ENCODE measurements at places on chromosomes 4 and X.

DNA sequence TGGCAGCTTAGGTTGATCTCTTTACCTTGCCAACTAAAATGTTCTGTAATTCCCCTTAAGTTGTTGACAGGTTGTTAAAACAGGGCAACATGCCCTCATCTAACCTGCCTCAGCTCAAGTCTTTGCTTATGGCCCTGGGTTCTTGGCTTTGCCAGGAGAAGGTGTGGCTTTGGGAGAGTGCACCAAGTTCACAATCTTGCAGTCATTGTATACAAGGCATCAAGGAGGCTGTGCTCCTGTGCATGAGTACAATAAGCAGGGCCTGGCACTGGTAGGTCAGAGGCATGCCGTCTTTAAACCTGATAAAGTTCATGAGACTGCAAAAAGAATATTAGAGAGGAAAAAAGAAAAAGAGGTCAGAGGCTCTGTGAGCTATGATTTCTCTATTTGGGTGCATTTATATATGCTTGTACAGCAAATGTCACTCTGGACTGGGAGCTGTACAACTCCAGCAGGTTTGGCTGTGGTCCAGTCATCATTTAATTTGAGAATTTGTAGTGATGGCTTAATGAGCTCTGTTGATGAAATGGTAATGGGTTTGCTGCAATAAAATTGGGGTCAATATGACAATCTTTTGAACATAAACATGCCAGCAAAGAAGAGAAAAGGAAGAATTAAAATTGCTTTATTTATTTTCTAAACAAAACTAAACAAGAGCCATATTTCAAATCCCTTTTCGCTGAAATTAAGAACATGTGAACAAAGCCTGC lies 30.3 kb downstream of the AREG start:
- DNase-seq: no peak

- no peak for DNase-seq
Observed at GRCh38 chr4:52249581-52249980, 198.5 kb downstream of the SPATA18 start.

- no peak for DNase-seq
Observed at GRCh38 chrX:119343856-119344255, 55.3 kb upstream of the SLC25A43 start.

- no peak for DNase-seq
Observed at GRCh38 chrX:64097891-64098290, 107.6 kb downstream of the AMER1 start.

GRCh38 chr4:39597695-39598381 lies 40.8 kb downstream of the SMIM14 start:
- no peak for DNase-seq

GRCh38 chr4:130545171-130545570 lies 1449.2 kb downstream of the C4orf33 start:
- DNase-seq: no peak

DNA sequence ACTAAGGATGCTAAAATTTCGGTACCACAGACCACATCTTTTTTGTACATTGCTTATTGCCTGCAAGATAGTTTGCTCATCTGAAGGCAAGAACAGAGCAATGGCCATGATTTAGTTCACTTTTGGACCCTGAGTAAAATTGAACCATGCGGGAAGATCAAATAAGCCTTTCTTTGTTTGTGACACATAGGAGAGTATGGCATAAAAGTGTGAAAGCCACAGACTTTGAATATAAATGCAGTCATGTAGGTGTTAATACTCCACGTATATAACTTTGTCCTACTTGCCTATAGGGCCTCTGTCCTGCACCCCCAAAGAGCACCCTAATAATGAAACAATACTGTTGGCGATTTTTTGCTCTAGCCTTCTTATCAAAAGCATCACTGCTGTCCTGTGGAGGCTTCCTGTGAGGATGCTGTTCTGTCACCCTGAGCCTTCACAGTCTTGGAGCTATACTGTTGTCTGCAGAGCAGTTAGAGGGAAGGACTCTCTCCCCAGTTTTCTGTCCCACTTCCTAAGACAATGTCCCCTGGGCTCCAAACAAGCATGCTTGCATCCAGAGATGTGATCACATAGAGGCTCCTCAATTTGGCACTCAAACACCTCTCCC lies 10.2 kb upstream of the CXCL13 start:
- no peak for DNase-seq

- DNase-seq: no peak
Observed at GRCh38 chrX:100606753-100607152, 22.0 kb downstream of the TNMD start.

DNA sequence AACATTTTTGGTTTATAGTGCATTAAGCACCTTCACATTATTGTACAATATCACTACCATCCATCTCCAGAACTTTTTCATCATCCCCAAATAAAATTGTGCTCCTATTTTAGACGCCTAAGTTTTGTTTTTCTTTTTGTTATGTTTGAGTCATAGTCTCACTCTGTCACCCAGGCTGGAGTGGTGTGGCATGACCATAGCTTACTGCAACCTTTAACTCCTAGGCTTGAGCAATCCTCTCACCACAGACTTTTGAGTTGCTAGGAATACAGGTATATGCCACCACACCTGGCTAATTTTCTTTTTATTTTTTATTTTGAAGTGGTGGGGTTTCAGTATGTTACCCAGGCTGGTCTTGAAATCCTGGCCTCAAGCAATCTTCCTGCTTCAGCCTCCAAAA lies 33.9 kb downstream of the PRSS12 start:
- no peak for DNase-seq

GRCh38 chr4:26131711-26132110 lies 189.1 kb upstream of the RBPJ start:
- no peak for DNase-seq

DNA sequence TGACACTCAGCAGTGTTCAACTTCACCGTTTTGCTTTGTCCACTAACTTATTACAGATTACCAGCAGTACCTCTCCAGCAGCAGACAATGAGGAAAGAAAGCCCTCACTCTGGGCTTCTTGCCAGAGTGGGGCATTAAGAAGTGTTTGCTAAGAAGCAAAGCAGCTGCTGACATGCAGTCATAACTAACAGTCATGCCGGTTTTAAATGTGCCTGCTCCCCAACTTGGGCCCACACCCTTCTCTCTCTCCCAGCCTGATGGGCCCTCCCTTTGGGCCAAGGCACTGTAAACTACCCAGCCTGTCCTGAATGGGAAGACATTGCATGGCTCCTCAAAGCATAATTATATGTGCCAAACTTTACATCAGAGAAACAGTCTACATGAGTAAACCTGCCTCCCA lies 54.6 kb upstream of the HHIP start:
- DNase-seq: no peak

- no peak for DNase-seq
Observed at GRCh38 chrX:38431525-38431924, 79.1 kb downstream of the OTC start.

- DNase-seq: no peak
Observed at GRCh38 chr4:74415602-74416300, 29.2 kb upstream of the AREG start.

DNA sequence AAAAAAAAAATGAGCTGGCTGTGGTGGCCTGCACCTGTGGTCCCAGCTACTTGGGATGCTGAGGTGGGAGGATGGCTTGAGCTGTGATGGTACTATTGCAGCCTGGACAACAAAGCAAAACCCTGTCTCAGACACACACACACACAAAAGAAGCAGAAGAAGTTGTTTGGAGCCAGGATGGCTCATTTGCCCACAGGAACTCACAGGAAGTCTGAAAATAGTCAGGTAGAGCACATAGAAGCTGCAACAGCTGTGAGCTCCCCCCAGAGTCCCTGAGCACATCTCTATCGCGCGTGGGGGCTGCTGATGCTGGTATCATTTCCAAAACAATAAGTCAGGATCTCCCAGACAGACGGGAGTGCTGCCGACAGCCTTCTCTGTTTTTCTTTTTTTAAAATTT lies 13.4 kb upstream of the DHRSX start:
- DNase-seq: no peak

- DNase-seq: no peak
Observed at GRCh38 chr4:70818173-70818855, 21.4 kb downstream of the GRSF1 start.

- no peak for DNase-seq
Observed at GRCh38 chr4:5780831-5781480, 70.0 kb downstream of the EVC start.

DNA sequence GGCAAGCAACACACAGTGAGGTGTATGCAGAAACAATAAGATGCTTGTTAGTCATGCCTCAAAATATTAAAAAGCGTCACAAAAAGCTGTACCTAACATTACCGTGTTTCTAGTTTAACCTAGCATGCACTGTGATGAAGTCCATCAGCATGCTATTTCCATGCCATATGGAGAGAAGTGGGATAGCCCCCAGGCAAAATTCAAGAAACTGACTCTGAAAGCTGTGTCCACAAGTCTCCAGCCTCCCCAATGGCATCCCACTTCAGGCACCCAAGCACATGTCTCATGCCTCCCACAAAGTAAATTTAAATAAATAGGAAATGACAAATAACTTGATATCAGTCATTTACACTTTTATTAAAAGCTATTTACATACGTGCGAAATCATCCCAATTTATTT lies 10.8 kb downstream of the GABRA2 start:
- DNase-seq: no peak

GRCh38 chr4:186570193-186570996 lies 15.0 kb upstream of the MTNR1A start:
- DNase-seq: no peak

DNA sequence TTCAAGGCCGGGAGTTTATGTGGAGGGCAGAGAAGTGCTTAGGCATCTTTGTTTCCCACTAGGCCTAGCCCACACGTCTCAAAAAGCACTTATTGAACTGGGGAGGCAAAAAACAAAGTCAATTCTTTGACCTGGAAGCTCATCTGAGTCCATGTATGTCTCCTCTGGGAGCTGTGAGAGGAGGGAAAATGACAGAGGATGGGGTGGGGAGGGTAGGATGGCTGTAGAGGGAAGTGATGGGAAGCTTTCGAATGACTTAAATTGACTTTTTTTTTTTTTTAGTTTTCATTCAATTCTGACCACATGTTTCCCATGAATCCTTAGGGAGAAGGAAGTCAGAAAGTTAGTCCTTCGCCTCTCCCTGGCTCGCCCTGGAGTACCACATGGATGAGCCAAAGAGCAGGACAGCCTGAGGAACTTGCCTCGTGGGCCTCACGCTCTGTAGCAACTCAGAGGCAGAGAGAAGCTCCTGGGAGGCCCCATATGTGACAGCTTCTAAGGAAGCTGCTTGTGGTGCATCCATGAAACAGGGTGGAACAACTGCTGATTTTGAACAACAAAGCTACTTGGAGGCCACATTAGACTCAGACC lies 45.0 kb downstream of the NHSL2 start:
- no peak for DNase-seq

GRCh38 chr4:66575008-66575696 lies 904.9 kb upstream of the EPHA5 start:
- DNase-seq: no peak

GRCh38 chr4:152087335-152087734 lies 326.5 kb upstream of the GATB start:
- no peak for DNase-seq

GRCh38 chr4:24321616-24322015 lies 262.7 kb downstream of the DHX15 start:
- DNase-seq: no peak

DNA sequence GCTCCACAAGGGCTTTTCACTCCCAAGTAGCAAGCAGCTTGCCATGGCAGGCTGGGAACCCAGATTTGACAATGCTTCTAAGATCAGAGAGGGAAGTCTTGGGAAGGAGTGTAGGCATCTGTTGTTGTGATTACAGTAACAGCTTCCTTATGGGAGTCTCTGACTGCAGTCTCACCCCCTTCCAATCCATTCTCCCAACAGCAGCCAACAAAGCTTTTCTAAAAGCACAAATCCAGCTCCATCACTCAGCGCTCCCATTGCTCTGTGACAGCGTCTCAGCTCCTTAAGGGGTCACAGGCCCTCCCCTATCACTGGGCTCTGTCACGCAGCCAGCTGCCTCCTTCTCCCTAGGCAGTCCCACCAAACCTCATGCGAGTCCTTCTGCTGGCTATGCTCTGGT lies 7.1 kb downstream of the IGFBP7 start:
- DNase-seq: no peak

DNA sequence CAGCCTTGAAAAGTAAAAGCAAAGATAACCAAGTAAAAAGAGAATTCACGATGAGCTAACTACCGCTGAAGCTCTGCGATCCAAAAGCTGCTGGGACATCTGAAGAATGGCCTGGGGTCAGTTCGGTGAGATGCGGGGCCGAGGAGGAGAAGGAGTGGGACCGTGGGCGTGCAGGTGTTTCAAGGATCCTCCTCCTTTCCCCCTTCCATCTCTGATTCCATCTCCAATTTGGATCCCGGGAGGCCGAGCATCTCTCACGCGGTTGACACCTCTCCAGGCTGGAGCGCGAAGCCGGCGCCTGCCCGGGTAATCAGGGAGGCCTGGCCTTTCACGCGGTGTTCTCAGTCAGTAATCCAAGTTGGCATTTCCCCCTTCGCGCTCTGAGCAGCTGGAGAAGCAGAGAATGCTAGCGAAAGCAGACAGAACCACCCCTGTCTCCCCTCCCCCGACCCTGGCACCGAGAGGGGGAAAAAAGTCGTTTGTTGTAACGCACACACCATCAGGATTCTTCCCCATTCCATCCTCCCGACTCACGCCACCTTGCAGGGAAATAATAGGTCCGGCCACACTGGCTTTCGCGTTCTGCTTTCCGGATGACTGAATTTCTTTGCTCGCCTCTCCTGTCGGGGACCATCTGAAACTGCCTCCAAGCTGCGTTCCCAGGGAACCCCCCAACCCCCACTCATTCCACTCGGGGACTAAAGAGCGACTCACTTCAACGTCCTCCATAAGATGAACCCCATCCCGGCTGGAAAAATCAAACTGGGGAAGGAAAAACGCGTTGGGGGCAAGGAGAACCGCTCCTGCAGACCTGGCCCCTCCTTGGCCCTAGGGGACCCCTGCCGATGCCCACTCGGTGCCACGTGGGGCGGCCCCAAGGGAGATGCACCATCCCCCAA lies 6.5 kb downstream of the NEUROG2 start:
- DNase-seq: no peak

DNA sequence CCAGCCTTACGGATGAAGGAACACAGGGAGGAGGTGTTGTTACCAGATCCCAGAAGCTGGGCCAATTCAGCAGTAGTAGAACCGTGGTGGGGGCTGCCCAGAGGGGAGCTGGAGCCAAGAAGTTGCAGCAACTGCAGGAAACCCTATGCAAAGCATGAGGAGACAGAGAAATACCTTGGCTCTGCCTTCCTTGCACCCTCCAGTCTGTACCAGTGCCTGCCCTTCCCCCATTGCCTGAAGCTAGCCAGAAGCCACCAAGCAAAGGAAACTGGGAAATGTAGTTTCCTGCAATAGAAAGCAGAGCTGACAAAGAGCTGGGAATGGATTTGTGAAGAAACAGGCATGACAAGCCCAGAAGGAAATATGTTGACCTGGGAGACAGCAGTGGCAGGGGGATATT lies 108.7 kb upstream of the FUNDC1 start:
- no peak for DNase-seq

GRCh38 chrX:115649461-115650063 lies 88.6 kb downstream of the PLS3 start:
- DNase-seq: no peak
